NCI-H1436 (cell line): ENCODE measurements at places on chromosomes 3 and 15.
A peak's percentile ranks its signal among the peaks of the same experiment; 100 is the strongest.

DNA sequence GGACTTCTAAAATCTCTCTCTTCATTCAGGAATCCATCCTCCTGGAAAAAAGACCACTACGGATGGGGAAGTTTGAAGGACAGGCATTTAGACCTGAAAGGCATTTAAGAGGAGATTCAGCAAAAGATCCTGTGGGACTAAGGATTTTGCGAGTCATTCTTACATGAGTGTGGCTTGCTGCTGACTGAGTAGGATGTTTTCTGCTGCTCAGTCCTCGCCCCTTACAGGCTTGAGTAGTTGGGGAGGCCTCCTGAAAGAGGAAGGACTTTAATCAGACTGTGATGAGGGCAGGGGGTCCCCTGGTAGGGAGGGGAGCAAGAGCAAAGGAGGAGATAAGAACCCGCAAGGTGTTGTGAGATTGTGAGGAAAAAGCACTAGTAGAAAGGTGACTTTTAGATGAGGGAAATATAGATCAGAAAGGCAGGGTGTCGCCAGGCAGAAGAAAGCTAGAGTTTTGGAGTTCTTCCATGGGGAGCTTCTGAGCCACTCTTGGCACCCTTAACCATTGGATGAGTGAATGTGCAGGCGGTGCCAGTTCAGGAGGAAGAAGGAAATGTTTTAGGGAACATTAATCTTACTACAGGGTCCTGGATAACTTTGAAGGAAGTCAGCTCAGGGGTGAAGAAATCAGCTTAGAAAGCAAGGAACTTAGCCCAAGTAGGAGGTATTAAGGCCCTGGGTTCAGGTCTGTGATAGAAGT is 171.1 kb downstream of the RORA start:
- DNase-seq, result no peak

- DNase-seq, result peak; percentile 75
Measured at GRCh38 chr3:71728632-71729342, 3.6 kb upstream of the EIF4E3 start.

DNA sequence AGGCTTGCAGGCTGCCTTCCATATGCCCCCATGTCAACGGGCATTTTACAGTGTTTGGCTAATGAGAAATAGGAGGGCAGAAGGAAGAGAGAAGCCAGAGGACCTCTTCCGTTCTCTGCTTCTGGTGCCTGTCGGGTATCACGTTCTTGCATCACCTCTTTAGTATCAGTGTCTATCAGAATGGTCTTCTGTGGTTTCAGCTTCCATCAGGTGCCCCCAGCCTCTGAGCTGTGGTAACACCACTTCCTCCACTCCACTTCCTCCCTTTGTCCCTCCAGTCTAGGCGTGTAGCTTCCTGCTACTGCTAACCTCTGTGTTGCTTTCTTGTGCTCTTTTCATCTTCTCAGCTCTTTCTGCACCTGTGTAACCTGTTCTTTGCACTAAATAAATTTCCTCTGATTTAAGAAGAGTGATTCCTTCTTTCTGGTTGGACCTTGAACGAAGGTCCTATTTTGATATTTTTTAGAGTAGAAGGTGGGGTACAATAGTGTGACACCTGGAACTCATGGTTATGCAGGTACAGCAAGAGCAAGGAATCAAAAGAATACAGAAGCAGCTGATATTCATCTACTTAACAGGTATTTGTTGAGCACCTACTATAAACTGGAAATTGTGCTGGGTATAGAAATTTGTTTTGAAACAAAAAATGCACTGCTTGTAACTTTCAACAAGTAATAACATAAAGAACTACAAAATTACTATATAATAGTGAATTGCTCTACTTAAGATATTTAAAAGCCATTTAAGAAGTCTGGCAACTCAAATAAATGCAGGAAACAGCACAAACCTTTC is 27.4 kb upstream of the FOXB1 start:
- DNase-seq, result no peak

- DNase-seq, result no peak
Measured at GRCh38 chr15:68508485-68509189, 70.2 kb upstream of the CORO2B start.

- no peak for DNase-seq
Measured at GRCh38 chr15:41501931-41502794, 8.5 kb downstream of the ITPKA start.

GRCh38 chr3:194869482-194870169 is 183.9 kb downstream of the FAM43A start:
- no peak for DNase-seq

DNA sequence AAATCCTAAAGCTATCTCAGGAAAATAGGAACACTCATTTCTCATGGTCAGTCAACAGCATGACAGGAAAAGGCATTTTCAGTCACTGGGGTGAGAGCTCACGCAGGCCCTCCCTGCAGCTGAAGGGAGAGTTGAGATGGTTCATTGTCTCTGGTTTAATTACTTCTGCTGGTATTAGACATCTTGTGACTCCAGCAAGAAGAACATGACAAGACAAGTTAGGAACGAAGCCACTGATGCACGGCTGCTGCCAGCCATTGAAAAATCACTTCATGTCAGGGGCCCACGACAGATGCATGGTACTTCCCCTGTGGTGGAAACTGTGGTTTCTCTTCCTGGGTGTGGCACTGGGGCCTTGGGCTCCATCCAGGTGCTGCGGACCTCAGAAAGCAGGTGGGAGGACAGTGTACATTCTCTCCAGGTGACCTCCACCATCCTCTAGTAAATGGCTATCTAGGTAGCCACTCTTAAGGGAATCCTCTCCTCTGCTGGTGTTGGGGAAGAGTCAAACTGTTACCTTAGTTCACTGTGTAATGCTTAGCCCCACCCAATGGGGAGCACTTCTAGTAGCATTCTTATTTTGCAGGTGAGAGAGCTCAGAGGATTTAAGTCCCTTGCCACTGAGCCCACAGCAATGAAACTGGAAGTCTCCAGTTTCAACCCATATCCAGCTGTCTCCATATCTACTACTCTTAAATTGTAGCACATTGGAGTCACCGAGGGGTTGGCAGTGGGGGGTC is 274.2 kb downstream of the LRTM1 start:
- DNase-seq, result no peak

DNA sequence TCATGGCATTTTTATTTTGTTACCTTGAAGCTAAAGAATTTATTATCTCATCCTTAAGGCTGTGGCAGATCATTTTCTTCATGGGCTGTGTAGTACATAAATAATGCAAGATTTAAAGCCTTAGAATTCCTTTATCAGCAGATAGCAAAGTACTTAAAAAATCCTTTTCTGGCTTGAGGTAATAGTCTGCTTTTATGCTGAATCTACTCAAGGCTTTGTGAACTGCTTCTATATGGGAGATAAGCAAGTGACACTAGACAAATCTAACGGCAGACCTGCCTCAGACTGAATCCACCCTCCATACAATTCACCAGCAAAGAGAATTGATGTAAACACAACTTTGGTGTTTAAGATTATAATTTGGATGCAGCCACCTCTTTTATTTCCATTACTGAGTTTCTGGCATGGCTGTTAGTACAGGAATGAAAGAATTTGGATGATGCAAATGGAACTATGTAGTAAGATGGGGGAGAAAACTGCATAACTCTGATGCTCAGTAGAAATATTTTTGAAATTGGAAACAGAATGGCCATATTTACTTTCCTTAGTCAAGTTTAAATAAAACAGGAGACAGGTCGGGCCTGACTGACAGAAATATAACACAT is 1121.5 kb downstream of the NAALADL2 start:
- no peak for DNase-seq

DNA sequence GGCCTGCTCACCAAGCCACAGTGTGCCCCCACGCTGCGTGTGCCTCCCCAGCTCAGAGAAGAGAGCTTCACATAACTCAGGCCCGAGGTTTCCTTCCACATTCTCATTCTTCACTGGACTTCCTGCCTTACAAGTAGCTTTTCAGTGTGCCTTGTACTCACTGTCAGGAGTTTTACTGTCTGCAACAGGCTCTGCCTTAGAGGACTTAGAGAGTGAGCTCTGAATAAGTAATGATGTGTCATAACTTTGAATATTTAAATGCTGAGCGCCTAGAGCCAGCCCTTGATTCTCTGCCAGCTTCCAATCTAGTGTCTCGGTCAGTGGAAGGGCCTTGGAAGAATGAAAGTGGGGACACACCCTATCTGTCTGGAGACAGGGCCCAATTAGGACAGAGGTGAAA is 41.8 kb downstream of the ITGB5 start:
- no peak for DNase-seq
